ENCODE measurements at places on chromosomes 1 and 21. TPM values are rescaled to one million over a fixed set of nuclear protein-coding genes. Genes with fewer than 3 reads are reported as not detected.

DNA sequence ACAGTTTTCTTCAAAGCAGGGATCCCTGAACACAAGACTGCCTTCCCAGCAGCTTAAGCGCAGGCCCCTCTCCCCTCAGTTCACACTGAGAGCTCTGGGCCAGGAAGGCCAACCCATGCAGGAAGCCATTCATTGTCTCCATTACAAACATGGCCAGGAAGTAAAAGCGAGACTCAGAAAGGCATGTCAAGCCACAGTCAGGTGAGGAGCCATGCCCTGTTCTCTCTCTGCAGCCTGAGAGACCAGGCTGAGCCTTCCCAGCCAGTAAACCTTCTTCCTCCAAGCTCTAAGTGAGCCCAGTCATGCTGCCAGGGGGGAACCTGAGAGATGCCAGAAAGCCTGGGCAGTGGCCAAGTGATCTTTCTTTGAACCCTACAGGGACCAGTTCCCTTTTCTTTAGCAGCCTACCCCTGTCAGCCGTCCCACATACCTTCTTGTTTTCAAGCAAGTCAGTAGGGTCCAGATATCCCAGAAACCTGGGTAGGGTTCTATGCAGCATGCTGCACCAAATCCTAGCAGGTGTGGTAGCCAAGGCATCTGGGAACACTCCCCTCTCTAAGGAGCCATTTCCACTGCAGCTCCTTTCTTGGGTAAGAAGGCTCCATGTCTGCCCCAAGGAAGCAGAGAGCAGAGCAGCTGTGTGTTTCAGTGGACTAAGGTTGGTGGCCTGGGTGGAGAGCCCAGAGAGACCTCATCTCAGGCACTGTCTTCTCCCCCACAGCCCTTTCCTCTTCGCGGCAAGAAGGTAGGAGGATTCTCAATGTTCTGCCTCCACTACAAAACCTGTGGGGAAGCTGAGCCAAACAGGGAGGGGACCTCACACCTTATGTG, 977 bp downstream of the TRAF3IP3 start:
- peak; percentile 65 for DNase-seq

Gene RNU1-3
- total RNA-seq = 3,261 TPM

DNA sequence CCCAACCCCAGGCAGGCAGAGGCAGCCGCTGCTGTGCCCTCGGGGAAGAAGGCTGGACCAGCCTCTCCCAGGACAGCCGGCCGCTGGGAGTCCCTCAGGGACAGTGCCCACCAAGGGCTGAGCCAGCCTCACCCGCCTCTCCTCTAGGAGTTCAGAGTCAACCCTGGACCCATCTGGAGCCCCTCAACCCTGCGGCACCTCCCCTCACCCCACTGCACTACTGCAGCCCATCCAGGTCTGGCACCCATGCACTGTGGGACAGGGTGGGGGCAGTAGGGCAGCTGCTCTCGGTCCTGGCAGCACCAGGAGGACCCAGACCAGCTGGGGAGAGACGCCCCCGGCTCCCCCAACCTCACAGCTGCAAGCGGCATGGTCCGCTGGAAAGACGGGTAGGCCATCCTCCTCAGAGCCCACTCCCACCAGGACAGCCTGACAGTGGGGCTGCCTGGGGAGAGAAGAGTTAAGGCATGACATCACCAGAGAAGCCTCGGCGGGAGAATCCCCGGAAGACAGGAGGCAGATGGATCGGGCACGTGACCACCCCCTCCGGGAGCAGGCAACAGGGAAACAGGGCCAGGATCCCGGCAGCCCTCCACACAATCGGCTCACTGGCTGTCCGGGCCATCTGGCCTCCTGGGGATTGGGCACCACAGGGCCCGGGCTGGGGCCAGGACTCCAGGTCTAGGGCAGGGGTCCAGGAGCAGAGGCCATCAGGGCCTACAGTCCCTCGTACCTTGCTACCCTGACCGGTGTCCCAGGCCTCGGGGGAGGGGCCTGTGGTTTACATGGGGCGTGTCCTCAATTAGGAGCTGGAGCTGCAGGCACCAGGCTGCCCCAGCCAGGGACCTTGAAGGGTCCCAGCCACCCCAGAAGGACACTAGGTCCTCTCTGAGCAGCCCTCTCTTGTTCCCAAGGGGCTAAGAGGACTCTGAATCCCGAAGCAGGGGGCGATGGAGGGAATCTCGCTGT, 3.1 kb downstream of the ACAP3 start:
- DNase-seq = no peak

DNA sequence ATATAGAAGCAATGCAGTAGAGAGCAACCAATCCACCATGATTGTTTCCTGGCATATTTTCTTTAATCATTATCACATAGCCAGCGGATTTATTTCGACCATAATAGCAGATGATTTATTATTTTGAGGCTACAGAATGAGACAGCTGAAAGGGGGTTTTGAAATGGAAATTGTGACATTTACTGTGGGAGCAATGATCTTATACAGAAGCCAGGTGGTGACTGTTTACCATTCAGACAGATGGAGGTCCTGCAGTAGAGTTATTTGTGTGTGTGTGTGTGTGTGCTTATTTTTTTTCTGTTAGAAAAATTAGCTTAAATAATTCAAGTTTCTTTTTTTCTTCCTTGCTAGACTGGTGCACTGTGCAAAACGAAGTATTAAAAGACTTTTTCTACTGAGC, 1784.5 kb downstream of the MRPL39 start:
- DNase-seq = no peak

All from natural killer cell (primary cell).